ENCODE measurements at places on chromosomes 5 and 9. TPM values are rescaled to one million over a fixed set of nuclear protein-coding genes. Genes with fewer than 3 reads are reported as not detected.

Gene IL11RA
- polyA plus RNA-seq: 59.6 TPM

Gene COL27A1
- polyA plus RNA-seq: 31.8 TPM

Gene FGF1
- 27.3 TPM for polyA plus RNA-seq

Gene CTXN3
- not detected for polyA plus RNA-seq

Gene IER5L
- polyA plus RNA-seq: 20.7 TPM

Gene NRG2
- polyA plus RNA-seq: 1.6 TPM

Gene RNF180
- 11.6 TPM for polyA plus RNA-seq

Gene CCL28
- 3.9 TPM for polyA plus RNA-seq

Gene MOB3B
- polyA plus RNA-seq: 22.0 TPM

Gene IRX4
- 0.41 TPM for polyA plus RNA-seq

- DNase-seq: no peak
These were observed 285.0 kb downstream of the EFNA5 start for GRCh38 chr5:107385708-107386107.

DNA sequence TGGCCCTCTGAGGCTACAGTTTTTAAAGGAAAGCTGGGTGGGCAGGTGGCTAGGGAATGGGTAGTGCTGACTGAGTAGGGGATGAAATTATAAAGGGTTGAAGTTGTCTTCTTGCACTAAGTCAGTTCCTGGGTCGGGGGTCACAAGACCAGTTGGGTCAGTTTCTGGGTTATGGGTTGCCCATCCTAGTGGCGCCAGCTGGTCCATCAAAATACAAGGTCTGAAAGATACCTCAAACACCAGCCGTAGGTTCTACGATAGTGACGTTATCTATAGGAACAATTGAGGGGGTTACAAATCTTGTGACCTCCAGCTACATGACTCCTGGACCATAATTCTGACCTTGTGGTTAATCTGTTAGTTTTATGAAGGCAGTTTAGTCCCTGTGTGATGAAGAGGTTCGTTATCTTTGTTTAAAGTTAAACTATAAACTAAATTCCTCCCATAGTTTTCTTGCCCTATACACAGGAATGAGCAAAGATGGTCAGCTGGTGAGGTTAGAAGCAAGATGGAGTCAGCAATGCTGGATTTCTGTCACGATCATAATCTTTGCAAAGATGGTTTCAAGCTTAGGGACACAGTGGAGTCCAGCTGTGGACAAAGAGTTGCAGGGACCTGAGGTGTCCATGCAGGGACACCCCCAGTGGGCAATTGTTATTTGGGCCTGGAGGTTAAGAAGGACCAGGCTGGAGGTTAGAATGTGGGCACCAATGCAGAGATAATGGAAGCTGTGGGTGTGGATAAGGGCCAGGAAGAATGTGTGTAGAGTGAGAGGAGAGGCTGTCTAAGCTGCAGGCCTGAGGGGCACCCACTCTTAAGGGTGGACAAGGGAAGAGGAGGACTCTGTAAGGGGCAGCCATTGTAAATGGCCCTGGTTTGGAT, 14.0 kb upstream of the CREBRF start:
- no peak for DNase-seq

DNA sequence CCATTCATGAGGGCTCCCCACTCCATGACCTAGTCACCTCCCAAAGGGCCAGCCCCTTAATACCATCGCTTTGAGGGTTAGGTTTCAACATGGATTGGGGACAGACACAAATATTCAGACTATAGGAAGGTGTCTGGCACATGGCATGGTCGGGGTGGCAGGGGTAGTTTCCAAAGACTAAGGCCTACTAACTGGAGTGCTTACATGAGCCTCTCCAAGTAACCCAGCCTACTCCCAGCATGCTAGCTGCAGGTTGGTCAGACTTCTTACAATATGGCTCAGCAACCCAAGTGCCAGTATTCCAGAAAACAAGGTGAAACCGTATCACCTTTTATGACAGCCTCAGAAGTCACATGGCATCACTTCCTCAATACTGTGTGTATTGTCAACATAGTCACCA, 19.9 kb upstream of the OTULINL start:
- no peak for DNase-seq

- DNase-seq: no peak
These were observed 114.2 kb downstream of the PHF2 start for GRCh38 chr9:93690618-93691017.

DNA sequence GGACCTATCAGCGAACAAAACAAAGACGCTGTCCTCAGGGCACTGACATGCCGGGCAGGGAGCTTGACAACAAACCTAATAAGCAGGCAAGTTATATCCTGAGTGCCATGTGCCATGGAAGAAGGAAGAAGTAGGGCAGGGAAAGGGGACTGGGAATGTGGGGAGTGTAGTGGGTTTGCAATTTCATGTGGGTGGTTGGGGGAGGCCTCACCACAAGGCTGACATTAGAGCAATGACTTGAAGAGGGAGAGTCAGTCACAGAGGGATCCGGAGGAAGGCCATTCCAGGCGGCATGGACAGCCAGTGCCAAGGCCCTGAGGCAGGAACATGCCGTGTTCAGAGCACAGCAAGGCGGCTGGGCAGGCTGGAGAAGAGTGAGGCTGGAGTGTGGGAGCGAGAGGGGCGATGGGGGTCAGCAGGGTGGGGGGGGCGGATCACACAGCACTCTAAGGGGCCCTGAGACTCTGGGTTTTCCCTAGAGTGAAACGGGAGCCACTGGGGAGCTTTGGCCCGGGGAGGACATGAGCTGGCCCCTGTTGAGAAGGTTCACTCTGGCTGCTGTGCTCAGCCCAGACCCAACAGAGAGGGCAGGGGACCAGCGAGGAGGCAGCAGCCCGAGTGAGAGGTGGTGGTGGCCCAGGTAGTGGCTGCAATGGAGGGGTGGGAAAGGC, 86.3 kb downstream of the STK10 start:
- DNase-seq: no peak

DNA sequence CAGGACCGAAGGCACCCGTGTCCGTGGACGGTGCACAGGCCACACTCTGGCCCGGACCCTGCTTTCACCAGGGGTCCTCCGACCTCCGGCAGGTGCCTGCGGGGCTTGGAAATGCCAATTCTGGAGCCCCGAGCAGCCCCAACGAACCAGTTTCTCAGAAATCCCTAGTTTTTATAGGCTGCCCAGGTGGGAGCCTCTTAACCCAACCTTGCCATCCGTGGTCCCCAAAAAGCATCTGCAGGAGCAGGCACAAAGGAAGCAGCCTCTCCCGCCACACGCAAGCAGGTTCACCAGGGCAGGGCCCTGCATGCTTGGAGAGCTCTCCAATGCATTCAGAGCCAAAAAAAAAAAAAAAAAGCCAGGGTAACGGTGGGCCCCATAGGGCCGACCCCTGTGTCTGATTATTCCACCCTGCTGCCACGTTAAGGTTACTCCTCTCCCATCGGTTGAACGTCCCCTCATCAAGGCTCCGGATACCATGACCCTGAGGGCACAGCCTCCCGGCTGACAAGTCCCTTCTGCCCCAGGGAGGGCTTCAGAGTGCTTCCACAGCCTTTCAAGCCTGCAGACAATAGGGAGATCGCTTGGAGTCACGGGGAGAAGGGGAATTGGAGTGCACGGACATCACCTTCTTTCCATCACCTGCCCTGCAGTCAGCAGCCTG, 796 bp upstream of the TPRN start:
- no peak for DNase-seq

- DNase-seq: no peak
These were observed 7.1 kb upstream of the HAND1 start for GRCh38 chr5:154485096-154485491.

DNA sequence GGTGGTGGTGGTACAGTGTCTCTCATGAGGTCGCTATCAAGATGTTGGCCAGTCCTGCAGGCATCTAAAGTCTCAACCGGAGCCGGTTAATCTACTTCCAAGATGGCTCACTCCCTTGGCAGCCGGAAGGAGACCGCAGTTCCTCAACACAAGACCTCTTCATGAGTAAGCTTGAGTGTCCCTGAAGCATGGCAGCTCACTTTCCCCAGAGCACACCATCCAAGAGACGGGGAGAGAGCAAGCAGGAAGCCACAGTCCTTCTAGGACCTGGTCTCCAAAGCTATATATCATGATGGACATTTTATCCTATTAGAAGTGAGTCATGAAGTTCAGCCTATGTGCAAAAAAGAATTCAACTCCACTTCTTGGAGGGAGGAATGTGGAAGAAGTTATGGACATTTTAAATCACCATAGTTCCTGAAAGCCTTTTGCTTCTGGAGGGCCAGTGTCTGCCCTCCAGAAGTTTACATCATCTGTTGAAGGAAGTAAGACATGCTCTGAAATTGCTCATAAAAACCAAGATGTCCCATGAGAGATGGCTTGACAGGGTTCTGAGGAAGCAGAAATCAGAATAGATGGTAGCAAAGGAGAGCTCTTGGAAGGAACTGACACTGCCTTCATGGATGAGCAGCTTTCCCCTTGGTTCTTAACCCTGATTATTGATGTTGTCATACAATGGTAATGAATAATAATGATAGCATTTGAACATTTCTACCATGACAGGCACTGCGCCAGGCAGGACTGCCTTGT, 21.3 kb downstream of the GALNT10 start:
- DNase-seq: no peak

- DNase-seq: no peak
These were observed 143.2 kb downstream of the C9orf152 start for GRCh38 chr9:110064803-110065202.
